Stimulated activated CD8-positive, alpha-beta memory T cell treated with anti-CD3 and anti-CD28 coated beads, Interleukin-7, amount 100 ng/mL, for 48 hours (primary cell): ENCODE measurements at places on chromosomes 1 and 21.

DNA sequence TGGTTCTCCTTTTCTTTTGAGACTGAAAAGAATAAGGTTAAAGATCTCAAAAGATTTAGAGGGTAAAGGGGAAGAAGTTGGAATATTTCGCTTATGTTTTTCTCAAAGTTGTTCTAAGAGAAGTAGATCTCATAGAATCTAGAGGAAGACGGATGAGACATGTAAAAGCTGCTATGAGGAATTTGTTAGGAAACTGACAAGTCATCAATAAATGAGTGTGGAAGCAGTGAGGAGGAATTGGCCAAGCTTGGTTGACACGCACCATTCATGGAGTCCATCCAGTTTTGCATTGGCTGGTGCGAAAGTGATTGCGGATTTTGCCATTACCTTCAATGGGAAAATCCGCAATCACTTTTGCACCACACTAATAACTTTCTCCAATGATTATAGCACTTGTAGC is 20.0 kb downstream of the SLAMF6 start:
- no peak for DNase-seq

DNA sequence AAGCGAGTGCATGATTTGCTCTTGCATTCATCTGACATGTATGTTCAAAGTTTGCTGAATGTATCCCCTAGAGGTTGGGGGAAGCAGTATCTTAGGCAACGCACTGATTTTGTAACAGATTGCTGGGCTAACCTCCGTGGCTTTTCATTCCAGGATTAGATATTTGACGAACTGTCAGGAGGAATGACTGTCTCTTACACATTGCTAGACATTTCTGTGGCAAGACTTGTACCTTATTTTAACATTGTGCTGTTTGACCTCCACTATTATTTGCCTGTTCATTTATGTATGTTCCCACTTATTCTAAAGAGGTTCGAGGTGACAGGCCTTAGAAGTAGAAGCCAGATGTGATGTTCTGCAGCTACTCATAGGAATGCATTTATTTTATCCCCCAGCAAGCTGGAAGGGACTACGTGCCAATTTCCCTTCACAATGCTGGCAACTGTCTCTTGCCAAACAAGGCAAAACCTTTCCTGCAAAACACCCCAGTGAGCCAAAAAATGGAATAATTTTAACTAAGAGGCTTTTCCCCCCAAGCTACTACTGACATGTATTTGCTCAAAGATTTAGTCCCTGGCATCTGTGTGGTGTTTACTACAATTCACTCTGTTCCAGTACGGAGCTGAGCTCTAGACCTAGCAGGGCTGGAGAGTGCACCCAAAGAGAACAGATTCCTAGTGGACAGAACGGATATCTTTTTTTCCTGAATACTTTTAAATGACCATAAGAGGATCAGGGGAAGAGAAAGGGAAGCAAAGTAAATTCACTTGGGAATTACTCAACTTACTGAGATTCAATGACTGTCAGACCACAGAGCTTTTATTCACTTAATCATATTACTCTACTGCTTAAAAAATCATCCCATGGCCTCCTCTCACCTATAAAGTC is 646.2 kb downstream of the SMYD3 start:
- DNase-seq: no peak

- peak; percentile 14 for DNase-seq
These were observed 816 bp downstream of the EDEM3 start for GRCh38 chr1:184753608-184754475.

DNA sequence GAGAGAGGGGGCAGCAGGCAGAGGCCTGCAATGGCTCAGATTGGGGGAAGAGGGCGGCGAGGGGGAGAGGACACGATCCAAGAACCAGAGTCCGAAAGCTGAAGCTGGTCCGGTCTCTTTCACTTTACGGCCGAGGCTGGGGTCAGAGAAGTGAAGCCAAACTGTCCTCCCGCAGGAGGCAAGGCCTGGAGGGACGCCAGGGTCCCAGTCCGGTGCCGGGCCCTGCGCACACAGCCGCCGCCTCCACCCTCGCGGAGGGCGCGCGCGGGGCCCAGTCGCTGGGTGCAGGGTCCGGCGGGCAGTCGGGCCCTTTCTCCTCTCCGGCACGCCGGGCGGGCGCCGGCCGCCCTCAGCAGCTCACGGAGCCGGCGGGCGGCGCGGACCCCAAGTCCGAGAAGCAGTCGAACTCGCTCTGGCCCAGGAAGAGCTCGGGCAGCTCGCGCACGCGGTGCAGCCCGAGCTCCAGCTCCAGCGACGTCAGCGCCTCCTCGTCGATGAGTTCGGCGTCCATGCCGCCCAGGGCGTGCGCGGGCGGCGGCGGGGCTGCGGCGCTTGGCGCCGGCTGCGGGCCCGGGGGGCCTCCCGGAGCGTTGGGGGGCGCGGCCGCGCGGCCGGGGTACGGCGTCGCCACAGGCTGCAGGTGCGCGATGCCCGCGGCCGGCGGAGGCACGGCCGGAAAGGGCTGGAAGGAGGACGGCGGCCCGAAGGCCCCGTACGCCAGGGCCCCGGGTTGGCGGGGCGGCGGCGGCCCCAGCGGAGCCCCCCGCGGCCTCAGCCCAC is 749 bp downstream of the CITED4 start:
- DNase-seq: no peak

- no peak for DNase-seq
These were observed 90.4 kb downstream of the ROR1 start for GRCh38 chr1:63864224-63864641.

- no peak for DNase-seq
These were observed 4.9 kb upstream of the MACF1 start for GRCh38 chr1:39199593-39199992.

GRCh38 chr1:109546311-109547109 is 1.9 kb upstream of the GNAI3 start:
- DNase-seq: peak; percentile 85

GRCh38 chr1:6268415-6268814 is 7.5 kb upstream of the GPR153 start:
- DNase-seq: no peak

DNA sequence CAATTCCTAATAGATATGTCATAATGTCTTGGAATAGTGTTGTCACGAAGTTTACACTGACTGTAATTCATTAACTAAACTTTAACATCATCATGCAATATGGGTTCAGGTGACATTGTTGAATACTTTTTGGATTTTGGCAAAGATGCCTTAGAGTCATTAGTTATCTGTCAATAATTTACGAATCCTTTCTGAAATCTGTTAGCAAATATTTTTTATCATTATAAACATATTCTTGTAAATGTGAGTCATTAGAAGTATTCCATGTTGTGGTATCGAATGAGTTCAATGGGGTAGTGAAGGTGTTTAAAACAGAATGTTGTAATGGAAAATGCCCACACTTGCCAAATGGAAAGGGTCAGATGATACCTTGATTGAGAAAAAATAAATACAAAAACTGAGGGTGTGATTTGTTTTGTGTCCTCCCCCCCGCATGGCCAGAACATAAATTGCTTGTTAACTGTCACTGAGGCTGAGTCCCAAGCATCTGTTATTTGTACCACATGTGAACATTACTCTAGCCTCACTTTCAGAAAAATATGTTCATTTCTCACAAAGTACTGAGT is 5.2 kb upstream of the NR5A2 start:
- no peak for DNase-seq

GRCh38 chr1:89630048-89630447 is 2.9 kb upstream of the LRRC8C start:
- DNase-seq: no peak

- peak; percentile 4 for DNase-seq
These were observed 404 bp upstream of the SCMH1 start for GRCh38 chr1:41242342-41243078.

DNA sequence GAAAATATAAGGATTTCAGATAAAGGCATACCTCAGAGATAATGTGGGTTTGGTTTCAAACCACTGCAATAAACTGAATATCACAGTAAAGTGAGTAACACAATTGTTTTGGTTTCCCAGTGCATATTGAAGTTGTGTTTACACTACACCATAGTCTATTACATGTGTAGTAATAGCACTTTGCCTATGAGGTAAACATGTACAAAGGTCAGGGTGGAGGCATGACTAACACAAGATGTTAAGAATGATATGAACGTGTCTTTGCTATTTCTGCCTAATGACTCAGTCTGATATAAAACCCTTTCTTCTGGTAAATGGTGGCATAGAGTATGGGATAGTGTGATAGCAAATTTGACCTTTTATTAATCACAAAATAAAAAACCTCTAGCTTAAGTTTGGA is 621.5 kb upstream of the ADGRL2 start:
- DNase-seq: no peak

DNA sequence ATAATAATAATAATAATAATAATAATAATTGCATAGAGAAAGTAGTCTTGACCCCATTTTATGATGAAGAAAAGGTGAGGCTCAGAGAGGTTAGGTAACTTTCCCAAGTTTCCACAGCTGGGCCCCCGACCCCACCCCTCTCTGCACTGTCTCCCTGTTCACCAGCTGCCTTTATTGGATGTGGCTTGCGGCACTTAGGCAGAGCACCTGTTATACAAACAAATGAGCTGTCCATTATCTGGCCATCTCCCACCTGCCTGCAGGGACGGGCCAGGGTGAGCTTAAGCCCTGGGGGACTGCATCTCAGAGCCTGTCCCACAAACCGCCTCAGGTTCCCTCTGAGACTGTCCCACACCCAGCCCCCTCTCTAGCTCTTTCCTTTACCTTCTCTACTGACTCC is 10.1 kb upstream of the EFNA1 start:
- no peak for DNase-seq

GRCh38 chr21:15732290-15732995 is 2.7 kb downstream of the USP25 start:
- DNase-seq: no peak

- DNase-seq: no peak
These were observed 5.4 kb downstream of the MEAF6 start for GRCh38 chr1:37509181-37509580.

DNA sequence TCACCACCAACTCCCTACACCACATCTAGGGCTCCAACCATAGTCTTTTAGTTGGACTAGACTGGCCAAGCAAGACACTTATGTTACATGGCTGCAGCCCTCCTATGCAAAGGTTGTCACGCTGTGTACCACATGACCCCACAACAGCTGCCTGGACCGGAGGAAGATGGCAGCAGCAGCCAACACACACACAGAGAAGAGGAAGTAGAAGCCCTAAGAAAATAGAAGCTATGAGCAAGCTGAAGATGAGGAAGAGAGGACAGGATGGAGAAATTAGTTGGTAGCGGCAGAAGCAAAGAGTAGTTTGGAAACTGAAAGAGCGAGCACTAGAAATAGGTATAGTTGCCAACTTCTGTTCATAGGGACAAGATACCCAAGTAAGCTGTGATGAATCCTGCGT is 60.8 kb upstream of the RALGPS2 start:
- no peak for DNase-seq

DNA sequence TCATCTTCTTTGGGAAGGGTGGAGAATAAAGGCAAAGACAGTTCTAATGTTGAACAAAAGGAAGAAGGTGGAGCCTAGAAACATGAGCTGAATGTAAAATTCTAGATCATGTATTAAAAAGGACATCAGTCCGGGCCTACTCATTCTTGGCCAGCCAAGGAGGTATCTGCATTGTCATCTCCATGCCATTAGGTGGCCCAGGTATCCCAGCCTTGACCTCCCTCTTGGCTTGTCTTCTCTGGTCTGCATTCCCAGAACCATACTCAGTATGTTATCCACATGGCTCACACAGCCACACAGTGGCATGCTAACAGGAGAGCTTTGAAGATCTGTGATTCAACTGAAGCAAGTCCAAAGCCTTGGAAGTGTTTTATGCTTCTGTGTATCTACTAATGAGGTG is 369.8 kb upstream of the KAZN start:
- no peak for DNase-seq

DNA sequence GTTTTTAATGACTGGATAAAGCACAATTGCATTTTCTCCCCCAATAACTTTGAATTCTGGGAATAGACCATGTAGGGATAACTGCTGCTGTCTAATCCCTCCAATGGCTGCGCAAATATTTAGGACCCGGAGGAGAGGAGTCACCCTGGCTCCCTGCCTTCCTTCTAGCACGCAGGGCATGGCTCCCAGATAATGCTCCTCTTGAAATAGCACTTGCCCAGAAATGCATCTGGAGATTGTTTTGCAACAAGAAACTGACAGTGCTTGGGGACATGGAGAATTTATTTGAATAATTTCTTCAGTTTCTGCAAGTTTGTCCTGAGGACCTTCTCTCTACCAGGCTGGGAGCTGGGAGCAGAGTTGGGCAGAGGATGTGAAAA is 83.5 kb downstream of the MAN1C1 start:
- no peak for DNase-seq

GRCh38 chr1:33261344-33261743 is 5.1 kb downstream of the ZNF362 start:
- DNase-seq: no peak

GRCh38 chr1:8430476-8430875 is 112.6 kb downstream of the SLC45A1 start:
- no peak for DNase-seq

- no peak for DNase-seq
These were observed 70.8 kb downstream of the RWDD3 start for GRCh38 chr1:95304803-95305202.

DNA sequence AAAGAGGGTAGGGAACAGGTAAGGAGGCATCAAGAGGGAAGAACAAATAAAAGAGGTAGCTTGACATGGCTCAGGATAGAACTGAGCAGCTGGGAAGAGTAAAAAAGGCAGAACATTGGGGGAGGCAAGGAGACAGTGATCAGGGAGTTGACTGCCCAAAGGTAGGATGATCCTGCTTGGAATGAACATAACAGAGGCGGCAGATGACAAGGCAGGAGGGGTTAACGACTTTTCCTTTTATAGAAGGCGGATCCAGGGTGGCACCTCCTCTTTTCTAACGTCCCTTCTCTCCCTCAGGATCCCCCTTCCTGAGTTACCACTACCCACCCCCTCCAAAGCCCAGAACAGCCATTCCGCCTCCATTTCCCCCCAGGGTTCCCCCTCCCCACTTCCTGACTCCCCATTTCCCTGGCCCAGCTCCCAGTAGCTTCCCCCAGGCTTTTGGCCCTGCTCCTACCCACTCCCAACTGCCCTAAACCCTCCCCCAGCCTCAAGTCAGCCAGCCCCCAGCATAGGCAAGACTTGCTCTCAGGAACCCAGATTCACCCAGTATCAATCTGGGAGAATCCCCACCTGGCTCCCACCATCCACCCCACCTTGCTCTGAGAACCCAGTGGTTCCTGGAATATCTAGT is 769 bp upstream of the ADAMTS4 start:
- no peak for DNase-seq

GRCh38 chr1:222749927-222750326 is 12.9 kb downstream of the FAM177B start:
- DNase-seq: no peak

GRCh38 chr21:45220714-45221490 is 66.8 kb downstream of the POFUT2 start:
- no peak for DNase-seq
